CD8-positive, alpha-beta memory T cell (primary cell): ENCODE measurements at places on chromosomes 1 and 21.

GRCh38 chr1:177275736-177276135 is 105.0 kb downstream of the BRINP2 start:
- no peak for DNase-seq

GRCh38 chr1:74611887-74612286 is 61.7 kb downstream of the ERICH3 start:
- DNase-seq = no peak

DNA sequence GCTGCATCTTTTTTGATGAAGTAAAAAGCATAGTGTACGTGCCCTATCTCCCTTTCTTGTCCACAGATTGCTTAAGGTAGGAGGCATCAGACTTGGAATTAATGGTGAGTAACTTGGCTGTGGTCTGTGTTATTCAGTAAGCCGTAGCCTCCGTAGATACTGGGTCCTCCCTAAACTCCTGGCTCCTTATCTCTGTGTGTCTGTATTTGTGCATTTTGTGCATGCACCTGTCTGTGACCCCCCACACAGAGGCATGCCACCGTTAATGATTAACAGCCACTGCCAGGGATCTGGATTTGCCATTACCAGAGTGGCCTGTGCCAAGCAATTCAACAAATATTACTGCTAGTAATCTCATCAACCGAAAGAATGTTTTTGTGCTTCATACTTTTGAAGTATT is 31.9 kb downstream of the MAP3K21 start:
- no peak for DNase-seq

DNA sequence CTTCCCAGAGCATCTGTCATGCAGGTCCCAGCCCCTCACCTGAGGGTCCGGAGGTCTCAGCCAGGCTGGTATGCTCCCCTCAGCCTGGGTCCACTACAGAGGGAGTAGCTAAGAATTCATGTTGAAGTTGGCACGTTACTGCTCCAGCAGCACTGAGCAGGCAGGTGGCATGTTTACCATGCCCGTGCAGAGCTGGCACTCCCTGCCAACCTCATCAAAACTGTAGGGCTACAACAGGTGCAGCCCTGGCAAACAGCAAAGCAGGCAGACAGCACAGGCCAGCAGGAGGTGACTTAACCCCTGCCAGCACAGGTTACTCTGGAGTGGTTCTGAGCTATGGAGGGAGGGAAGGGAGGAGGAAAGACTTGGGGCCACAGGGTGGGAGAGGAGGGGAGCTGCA is 46.4 kb downstream of the NUAK2 start:
- DNase-seq = no peak

DNA sequence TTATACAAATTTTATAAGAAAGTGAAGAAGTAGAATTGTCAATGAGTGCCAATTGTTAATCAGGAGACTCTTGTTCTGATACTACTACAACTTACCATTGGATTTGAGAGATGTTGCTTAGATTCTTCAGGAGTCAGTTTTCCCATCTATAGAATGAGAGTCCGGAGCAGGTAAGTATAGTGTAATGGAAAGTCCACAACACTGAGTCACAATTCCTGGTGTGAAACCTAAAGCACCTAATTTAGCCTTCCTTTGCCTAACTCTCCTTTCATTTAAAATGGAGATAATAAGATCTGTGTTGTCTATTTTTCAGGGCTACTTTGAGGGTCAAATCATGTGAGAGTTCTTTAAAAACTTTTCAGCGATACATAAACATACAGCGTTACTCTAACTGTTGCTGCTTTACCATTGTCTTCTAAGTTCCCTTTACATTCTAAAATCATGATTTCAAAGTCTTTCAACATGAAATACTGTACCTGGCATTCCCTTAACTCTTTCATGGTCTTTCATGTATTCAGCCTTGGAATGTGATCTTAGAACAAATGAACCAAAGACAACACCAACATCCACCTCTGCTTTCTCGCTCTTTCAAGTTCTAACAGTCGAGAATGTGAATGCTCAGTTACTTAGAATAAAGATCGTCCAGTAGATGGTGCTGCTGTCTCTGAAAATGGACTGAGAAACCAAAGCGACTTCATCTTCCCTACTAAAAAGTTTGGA is 90.9 kb downstream of the SLC30A10 start:
- DNase-seq = no peak

DNA sequence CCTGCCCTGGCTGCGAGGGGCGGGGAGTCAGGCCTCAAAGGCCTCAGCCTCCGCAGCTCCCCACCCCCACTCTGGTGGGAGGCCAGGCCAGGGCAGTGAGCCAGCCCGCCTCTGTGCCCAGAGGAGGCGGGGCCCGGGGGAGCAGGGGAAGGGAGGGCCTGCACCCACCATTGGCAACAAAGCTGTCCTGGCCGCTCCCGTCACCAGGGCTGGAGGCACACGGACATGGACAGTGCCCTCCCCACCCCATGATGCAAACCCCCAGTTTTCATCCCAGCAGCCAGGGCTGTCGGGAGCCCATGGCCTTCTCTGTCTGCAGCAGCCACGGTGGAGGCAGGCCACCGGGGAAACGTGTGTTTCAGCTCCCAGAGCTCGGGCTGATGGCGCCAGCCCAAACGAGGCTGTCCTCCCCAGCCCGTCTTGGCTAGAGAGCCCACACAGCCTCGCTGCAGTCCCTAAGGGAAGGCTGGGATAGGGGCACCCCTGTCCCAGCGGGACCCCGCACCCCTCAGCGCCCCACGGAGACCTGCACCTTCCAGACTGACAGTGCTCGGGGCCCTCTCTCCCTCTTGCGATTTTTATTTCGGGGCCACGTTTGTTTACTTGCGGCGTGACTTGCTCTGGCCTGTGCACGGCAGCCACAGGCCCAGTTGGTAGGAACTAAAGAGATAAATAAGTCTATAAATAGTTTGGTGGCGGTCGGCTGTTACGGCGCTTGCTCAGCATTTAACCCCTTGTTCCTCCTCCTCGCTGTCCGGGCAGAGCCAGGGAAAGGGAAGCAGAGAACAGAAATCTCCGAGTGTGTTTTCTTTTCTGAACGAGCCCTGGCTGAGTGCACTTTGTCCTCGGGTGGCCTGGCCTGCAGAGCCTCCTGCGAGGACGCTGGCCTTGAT is 101.8 kb downstream of the PRDM16 start:
- DNase-seq = no peak

DNA sequence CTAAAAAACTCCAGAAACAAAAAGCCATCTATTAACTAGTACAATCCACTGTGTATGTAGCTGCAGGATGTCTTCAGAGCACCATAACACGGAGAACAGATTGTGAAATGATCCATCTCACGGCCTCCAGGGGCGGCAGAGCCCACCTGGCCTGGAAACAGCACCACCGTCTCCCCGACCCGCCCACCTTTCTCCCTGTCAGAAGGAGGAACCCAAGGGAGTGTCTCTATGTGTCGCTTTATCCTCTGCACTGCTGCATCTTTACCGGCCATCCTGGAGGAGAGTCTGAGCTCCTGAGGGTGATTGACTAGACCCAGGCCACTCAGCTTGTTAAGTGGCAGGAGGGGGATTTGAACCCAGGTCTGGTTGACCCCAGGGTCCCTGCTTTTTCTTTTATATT is 405.0 kb downstream of the MATN1 start:
- no peak for DNase-seq

DNA sequence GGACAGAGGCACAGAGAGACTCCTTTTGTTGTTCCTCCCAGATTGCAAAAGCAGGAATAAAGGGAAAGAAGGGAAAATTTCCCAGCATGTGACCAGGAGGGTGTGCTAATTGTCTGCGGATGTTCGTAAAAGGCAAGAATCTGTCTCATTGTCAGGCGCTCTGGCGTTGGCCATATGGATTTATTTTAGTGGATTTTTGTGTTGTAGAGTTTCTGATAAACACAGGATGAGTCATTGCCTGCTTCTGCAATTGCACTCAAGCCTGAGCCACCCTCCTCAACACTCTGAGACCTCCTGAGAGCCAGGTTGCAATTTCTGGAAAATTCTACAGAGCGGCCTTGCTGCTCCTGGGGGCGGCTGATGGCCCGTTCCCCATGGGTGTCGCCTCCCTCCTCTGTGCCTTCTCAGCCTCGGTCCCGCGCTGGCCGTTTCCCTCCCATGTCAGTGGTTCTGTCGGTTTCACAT is 227.7 kb downstream of the KAZN start:
- DNase-seq = no peak

- no peak for DNase-seq
These were observed 205.7 kb upstream of the RRP15 start for GRCh38 chr1:218079347-218079746.

GRCh38 chr1:86938450-86938849 is 24.0 kb downstream of the HS2ST1 start:
- no peak for DNase-seq

DNA sequence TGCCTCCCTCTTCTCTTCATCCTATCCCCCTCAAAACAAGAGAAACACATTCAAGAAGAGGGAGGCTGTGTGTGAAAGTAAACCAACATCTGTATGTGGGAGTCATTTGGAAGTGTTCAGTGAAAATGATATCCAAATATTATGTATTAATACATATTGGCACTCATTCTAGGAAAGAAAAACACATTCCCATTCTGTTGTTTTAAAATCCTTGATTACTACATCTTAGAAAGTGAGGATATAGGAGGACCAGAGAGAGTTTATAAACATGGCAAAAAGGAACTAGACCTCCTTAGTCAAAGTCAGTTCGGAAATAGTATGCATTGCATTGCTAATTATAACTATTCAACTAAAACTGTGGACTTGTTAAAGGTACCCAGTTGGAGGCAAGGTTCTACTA is 786.6 kb downstream of the ADGRL2 start:
- DNase-seq = no peak
